ENCODE measurements at places on chromosomes 3 and 15. TPM values are rescaled to one million over a fixed set of nuclear protein-coding genes. Genes with fewer than 3 reads are reported as not detected.

CPNE9 gene
- not detected for total RNA-seq

HRG gene
- total RNA-seq: not detected

TP63 gene
- under 0.01 TPM for total RNA-seq

NR2E3 gene
- 0.25 TPM for total RNA-seq

ZNF660 gene
- total RNA-seq: 1.7 TPM

OR5K3 gene
- total RNA-seq: not detected

PPM1L gene
- 0.77 TPM for total RNA-seq

RTP4 gene
- 1.4 TPM for total RNA-seq

TUSC7 gene
- not detected for total RNA-seq

PLSCR4 gene
- total RNA-seq: 18.1 TPM

NKIRAS1 gene
- total RNA-seq: 14.2 TPM

C3orf20 gene
- not detected for total RNA-seq

SCG3 gene
- total RNA-seq: not detected

ONECUT1 gene
- 0.12 TPM for total RNA-seq

ST8SIA2 gene
- under 0.01 TPM for total RNA-seq

TMCO5A gene
- not detected for total RNA-seq

FSIP1 gene
- 1.3 TPM for total RNA-seq

C3orf52 gene
- total RNA-seq: 17.2 TPM

HAPLN3 gene
- total RNA-seq: 2.6 TPM

LSMEM2 gene
- not detected for total RNA-seq

SCG5 gene
- total RNA-seq: 3.2 TPM

RASGRP1 gene
- 0.22 TPM for total RNA-seq

EPB42 gene
- not detected for total RNA-seq

LDHAL6B gene
- not detected for total RNA-seq

STAB1 gene
- 0.62 TPM for total RNA-seq

EFHB gene
- 0.11 TPM for total RNA-seq

SMCO1 gene
- not detected for total RNA-seq

TTC21A gene
- total RNA-seq: 3.6 TPM

ARRDC4 gene
- 8.4 TPM for total RNA-seq

THRB gene
- total RNA-seq: 0.77 TPM

ATP8B4 gene
- 2.1 TPM for total RNA-seq

GASK1A gene
- total RNA-seq: 2.2 TPM

MKRN2OS gene
- not detected for total RNA-seq

CSPG5 gene
- total RNA-seq: under 0.01 TPM

CHRM5 gene
- total RNA-seq: 0.75 TPM

ZBTB11 gene
- 28.4 TPM for total RNA-seq

RLBP1 gene
- total RNA-seq: not detected

ACVR2B gene
- total RNA-seq: 2.7 TPM

GOLGA6L4 gene
- total RNA-seq: 1.2 TPM

All from uterine smooth muscle cell (primary cell).